ENCODE measurements at places on chromosomes 13 and 19.

DNA sequence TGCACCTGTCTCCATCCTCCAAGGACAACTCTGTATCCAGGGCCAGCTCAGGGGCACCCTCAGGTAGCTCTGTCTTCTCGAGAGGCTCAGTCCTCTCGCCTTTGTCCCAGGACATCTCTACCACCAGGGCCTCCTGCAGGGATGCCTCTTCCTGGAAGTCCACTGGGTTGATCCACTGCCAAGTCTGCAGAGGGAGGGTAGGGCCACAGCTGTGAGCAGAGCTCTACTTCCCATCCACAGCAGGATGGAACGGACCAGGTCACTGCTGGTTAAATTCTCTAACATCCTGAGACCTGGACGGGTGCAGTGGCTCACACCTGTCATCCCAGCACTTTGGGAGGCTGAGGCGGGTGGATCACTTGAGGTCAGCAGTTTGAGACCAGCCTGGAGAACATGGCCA is 26.8 kb downstream of the IL12RB1 start:
- DNase-seq, result no peak

DNA sequence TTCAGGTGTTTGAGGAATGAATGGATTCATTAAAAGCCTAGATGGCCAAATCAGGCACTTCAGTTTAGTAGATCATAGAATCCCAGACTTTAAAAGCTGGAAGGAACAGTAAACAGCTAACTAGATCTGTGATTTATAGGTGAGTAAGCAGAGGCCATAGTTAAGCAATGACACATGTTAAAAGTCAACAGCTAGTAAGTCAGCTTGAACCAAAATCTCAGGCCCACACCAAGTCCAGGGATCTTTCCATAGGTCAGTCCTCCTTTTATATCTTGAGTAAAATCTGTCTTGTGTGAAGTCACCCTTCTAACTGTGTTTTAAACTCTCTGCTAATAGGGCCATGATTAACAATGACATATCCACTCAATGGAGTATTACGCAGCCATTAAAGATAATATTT is 275.5 kb upstream of the SOX21 start:
- no peak for DNase-seq

DNA sequence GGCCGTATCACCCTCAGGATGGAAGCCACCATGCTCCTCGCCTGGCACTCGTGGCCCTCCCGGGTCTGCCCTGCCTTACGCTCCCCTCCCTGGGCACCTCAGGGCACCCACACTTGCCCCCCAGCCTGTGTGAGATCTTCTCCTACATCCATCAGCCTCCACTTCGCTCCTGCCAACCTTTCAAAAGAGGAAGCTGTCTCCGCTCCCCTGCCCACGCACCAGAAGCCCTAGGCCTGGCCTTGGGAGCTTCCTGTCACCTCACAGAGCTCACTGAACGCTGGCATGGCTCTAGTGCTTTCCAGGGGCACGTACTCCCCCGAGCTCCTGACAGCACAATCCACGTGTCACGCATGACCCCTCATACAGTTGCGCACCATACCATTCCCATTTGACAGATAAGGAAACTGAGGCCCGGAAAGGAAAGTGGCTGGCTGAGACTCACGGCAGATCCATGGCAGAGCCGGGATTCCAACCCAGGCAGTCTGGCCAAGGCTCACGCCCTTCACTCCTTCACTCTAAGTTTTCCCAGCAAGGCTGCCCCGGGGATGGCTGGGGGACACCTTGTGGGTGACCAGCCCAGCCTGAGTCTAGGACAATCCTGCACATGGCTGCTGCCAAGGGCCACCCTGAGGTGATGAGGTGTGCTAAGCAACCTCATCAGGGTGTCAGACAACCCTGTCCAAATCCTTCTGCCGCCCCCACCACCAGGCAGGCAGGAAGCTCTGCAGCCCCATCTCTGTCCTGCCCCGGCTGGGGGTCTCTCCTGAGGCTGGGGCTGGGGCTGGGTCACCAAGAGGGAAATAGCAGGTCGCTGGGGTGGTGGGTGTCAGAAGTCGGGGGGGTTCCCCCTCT is 19.3 kb downstream of the PPP1R12C start:
- DNase-seq, result no peak

- DNase-seq, result no peak
Measured at GRCh38 chr13:44759384-44760360, 183.5 kb upstream of the TSC22D1 start.
